ENCODE measurements at places on chromosomes 12 and 14.

DNA sequence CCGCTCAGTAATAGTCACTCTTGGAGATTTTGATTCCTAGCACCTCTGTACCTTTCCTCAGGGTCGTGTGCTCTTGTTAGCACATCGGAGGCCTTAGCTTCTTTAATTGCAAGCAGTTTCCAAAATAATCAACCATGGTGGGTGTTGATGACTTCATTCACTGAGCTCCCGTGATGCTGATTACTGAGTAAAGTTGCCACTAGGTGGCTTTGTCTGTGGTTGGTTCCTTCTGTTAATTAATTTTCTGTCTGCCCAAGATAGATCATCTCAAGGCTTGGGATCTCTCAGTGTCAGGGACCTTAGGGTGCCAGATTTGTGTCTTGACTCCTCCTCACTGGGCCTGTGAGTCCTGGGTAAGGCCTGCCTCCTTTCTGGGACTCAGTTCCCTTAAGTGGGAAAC lies 54.3 kb downstream of the PTPN11 start:
- no peak for DNase-seq

DNA sequence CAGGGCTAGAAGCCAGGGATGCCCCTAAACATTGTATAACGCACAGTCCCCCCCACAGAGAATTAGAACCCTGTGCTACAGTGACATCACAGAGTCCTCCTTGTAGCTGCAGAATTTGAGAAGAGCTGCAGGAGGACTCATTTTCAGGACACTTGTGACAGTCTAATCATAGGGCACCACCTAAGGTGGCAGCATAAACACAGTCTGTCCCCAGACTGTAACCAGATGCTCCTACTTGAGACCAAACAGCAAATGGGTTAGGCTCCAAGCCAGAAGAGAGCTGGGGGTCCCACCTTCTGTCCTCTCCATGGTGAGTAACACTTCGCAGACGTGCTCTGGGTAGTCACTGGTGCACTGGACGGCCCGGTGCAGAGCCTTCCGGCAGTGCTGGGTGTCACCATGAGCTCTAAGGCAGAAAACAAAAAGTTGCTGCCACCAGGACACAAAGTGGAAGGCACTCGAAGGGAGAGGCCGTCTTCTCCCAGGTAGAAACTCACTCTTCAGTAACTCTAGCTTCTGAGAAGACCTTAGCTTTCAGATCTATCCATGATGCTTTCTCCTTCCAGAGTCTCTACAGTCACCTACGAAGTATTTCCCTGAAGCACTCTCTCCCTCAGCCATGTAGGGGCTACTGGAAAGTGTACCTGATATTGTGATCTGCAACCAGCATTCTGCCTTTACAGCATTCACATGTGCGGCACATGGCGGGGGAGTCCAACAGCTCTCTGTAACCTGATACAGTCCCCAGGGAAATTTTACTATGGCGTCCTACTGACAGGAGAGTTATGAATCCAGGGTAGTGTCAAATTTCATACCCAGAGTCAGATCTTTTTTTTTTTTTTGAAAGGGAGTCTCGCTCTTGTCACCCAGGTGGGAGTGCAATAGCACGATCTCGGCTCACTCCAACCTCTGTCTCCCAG lies 17.1 kb downstream of the FICD start:
- no peak for DNase-seq

DNA sequence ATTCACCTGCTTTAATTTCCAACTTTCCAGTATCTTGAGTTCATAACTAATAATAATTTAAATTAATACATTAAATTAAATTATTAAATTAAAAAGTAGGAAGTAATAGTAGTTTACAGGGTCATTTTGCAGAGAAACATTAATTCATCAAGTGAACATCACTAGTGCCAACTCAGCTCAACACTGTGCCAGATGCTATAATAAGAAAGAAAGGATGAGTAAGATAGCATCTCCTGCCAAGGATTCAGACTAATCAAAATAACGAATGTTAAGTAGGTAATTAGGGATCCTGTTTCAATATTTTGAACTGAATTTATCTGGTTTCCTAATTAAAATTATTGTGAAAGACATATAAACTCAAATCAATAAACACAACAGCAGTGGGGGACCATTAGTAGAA lies 596.7 kb downstream of the SLC6A15 start:
- no peak for DNase-seq

- no peak for DNase-seq
Observed at GRCh38 chr12:86193931-86194330, 62.3 kb downstream of the MGAT4C start.

GRCh38 chr12:120659151-120659525 lies 18.7 kb downstream of the CABP1 start:
- no peak for DNase-seq

DNA sequence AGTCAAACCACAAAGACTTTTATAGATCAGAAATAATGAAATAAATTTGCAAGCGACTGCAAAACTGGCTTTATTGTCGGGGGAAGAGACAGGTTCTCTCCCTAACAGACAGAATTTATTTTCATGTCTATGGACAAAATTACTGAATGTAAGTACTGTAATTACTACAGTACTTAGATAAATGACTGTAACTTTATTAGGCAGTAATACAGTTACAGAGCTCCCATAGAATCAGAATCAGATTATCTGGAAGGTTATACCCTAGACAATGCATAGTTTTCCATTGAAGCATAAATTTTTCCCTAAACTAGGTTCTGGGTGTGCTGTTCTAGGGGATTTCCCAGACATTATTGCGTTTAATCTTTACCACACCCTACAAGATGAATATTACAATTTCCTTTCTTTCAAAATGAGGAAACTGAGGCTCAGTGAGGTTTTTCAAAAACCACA lies 114.2 kb downstream of the C12orf75 start:
- DNase-seq = no peak

DNA sequence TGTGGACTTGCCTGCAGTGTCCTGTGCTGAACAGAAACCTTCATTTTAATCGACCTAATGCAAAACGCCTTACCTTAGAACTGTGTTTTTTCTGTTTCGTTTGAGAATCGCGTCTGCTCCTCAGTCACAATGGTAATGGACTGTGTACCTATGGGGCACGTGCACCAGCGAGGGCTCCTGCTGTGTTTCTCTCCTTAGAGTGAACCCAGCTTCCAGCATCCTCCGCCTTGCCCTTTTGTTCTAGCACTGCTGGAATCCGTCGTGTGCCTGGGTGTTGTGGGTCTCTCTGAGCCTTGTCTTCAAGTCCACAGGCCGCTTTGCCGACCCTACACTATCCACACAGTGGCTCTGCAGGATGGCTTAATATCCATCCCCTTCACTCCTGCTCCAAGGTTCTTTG lies 3.6 kb downstream of the AMN start:
- DNase-seq = no peak

GRCh38 chr12:66044731-66045130 lies 85.8 kb downstream of the LLPH start:
- no peak for DNase-seq

DNA sequence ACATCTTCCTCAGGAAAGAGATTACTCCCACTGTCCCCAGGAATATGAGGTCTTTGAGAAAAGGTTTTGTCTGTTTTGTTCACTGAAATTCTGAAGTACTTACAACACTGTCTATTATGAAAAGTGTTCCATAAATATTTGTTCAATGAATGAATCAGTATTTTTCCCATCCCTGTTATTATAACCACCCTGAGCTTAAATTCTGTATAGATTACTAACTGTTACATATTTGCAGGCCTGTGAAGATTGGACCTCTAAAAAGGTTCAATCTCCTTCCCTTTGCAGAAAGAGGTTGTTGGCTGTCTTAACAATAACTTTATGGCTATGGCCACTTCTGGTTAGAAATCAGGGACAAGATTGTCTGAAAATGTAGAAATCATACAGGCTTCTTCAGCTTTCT lies 174.5 kb upstream of the NPAS3 start:
- DNase-seq = no peak

DNA sequence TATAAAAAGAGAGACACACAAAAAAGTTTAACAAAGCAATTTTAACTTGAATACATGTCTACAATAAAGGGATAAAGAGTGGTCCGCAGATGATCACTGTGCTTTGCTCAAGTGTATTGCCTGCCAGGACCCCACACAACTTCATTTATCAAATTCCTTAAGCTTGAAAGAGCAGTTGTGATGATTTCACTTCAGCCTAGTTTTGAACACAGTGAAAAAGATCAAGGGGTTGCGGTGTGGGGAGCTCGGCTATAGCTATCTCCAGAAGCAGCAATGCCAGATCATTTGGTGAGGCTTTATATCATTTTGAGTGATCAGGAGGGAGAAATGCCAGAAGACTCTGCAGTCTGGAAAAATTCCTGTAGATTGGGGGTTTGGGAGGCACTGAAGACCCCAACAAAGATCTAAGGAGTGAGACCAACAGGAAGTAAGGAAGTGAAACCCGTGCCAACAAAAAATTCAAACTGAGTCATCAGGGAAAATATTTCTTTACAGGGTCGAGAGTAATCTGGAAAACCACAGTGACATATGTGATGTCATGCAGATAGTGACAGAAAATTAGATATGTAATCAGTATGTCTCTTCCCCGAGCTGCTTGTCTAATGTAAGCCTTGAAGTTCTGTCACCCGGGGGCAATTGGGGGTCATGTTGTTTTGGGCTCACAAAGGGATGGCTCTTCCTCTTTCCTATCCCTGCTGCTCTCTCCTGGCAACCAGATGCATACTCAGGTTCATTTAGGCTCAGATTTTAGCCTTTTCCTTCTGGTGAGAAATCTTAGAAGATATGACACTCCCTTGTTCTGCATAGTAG lies 221.8 kb downstream of the MSRB3 start:
- no peak for DNase-seq

- no peak for DNase-seq
Observed at GRCh38 chr14:87468531-87468930, 524.5 kb downstream of the GALC start.

GRCh38 chr12:49652921-49653520 lies 29.7 kb downstream of the PRPF40B start:
- DNase-seq = no peak

GRCh38 chr12:51949342-51950030 lies 2.0 kb upstream of the ACVR1B start:
- no peak for DNase-seq

GRCh38 chr12:113198296-113198695 lies 12.8 kb downstream of the RITA1 start:
- DNase-seq = no peak

DNA sequence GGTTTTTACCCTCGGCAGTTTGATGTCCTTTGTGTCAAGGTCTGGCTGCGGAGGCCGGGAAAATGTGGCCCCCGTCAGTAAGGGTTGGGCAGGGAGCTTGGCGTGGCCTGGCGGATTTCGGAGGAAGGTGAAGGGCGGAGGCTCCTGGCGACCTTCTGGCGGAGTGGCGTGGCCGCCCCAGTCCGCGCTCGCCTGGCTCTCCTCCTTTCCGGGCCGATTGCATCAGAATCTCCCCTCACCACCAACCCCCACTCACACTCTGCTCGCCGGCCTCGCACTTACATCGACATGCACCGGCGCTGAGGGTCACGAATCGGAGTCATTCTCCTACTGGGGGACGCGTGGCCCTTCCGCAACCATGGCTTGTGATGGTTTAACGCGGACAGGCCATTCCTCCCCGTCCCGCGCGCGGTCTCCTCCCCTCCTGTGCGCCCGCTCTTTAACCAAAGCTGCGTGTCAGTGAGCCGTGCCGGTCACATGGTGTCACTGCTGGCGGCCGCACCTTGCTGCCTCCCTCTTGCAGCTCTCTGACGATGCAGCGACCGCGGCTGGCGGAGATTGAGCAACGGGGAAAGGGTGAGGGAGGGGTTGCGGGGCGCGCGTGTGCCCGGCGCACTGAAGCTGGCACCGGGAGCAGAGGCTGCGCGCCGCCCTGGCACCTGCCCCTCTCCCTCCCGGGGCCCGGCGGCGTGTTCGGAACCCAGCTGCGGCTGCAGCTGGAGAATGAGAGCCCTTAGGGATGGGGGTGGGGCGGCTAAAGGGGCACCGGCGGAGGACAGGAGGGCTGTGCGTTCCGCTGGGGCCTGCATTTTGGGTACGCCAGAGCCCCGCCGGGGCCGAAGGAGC lies at the start of gene SLC38A1:
SLC38A1 (minus strand) TSS at position 461 of the 846 bp plus-strand sequence. CDS start 29,243 bp downstream, outside the sequence.
- DNase-seq = peak; percentile 83

DNA sequence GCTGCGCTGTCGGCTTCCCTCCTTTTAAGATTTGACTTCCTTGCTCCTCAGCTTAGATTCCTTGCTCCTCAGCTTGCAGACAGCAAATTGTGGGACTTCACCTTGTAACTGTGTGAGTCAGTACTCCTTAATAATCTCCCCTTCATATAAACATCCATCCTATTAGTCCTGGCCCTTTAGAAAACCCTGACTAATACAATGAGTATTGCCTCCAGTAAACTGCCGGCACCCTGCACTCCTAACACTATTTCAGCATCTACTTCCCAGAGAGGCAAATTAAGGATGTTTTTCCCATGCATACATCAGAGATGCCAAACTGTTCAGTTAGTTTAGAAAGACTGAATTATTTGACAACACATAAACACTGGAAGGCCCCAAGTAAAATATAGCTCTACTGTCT lies 611.3 kb upstream of the TMEM132C start:
- DNase-seq = no peak

GRCh38 chr12:3712209-3712992 lies 40.5 kb downstream of the CRACR2A start:
- DNase-seq = no peak

GRCh38 chr12:51974646-51975045 lies 23.1 kb downstream of the ACVR1B start:
- no peak for DNase-seq

GRCh38 chr12:11510671-11511070 lies 115.3 kb upstream of the PRB2 start:
- no peak for DNase-seq

DNA sequence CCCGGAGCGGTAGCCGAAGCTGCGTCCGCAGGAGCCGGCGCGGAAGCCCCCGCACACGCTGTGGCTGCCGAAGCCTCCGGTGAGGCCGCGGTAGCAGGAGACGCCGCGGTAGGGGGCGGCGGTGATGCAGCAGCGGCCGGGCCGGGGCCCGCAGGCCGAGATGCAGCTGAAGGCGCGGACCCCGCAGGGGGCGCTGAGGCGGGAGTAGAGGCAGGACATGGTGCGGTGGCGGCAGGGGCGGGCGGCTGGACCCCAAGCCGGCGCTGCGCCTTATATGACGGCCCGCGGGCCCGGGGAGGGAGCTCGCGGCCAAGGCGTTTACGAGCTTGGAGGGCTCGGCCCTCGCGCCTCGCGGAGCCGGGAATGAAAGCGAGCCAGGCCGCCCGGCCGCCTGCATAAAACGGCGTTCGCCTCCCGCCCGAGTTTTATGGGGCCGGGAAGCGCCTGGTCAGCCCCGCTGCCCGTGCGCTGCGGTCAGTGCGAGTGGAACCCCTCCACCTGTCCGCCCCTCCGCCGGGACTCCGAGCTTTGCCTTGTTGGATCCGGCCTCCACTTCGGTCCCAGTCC lies 16.0 kb upstream of the KRT86 start:
- no peak for DNase-seq

- no peak for DNase-seq
Observed at GRCh38 chr14:70957710-70958109, 50.5 kb downstream of the PCNX1 start.

- DNase-seq = no peak
Observed at GRCh38 chr14:50964683-50965390, 20.6 kb upstream of the PYGL start.

DNA sequence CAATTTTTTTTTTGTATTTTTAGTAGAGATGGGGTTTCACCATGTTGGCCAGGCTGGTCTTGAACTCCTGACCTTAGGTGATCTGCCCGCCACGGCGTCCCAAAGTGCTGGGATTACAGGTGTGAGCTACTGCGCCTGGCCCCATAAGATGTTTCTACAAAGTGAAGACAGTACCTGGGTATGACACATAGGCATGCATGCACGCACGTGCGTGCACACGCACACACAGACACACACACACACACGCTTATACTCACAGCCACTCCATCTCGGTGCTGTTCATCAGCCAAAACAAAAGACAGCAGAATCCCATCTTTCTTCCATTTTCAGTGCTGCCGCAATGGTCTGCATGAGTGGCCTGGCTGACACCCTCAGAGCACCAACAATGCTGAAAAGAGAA lies 63.9 kb downstream of the VCPKMT start:
- no peak for DNase-seq

- DNase-seq = no peak
Observed at GRCh38 chr14:103108749-103109207, 14.3 kb downstream of the EXOC3L4 start.
